ENCODE measurements at places on chromosomes 7 and 10.

DNA sequence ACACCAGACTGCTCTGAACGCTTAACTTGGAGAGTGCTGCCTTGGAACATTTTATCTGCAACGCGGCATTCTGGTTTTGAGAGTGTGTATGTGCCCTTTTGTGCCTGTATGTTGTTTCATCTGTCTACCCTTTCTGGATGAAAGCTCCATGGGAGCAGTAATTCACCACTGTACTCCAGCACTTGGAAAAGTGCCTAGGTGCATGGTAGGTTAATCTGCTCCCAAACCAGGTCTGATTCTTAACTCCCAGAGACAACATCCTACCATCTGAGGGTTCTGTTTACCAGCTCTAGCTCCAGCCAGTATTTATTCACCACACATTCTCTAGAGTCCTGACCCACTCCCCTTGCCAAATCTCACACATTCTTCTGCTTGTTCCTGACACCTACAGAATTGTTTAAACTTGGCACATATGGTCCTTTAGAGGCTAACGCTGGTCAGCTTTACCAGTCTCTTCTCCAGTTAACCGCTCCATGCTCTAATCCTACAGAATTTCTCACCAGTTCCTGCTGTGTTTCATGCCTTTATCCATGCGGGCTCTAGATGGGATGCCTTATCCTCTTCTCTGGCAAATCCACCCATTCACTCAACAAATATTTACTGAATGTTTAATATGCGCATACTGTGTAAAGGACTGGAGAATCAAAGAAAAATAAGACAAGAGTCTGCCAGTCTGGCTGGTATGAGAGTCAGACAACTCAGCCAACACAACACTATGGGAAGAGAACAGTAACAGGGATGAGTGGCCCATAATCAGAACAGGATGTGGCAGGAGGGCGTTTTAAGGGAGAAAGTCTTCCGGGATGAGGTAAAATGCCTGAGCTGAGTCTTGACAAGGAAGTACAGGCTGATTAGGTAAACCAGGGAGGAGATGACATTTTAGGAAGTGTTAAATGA lies 46.3 kb downstream of the MTPN start:
- DNase-seq: no peak

- DNase-seq: no peak
Observed at GRCh38 chr10:68135922-68136792, 26.9 kb downstream of the MYPN start.

GRCh38 chr7:157980774-157981173 lies 606.8 kb downstream of the PTPRN2 start:
- no peak for DNase-seq

- DNase-seq: peak; percentile 18
Observed at GRCh38 chr10:122225330-122225729, 45.8 kb upstream of the BTBD16 start.

GRCh38 chr10:99484626-99485581 lies 47.8 kb upstream of the NKX2-3 start:
- peak; percentile 39 for DNase-seq

GRCh38 chr7:157224627-157225026 lies 85.9 kb downstream of the UBE3C start:
- peak; percentile 60 for DNase-seq

- no peak for DNase-seq
Observed at GRCh38 chr10:34880817-34881216, 65.7 kb upstream of the PARD3 start.

- peak; percentile 79 for DNase-seq
Observed at GRCh38 chr10:118720685-118721538, 33.9 kb downstream of the CACUL1 start.

DNA sequence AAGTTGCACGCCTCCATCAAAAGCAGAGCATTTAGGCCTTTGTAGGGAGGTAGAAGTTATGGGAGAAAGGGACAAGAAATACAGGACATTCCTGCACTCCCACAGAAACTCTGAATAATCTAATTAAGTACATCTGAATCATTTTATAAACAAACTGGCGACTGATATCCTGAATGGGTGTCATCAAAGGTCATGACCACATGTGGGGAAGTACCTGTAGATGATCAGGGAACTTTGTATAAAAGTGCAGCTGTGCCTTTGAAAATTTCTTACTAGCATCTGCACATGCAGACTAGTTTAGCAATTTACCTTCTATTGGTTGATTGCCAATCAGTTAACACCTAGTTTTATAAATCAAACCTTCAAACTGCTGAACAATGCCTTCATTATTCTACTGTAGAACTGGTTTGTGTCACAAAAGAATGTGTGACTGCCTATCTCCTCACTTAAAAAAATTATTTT lies 17.1 kb downstream of the STEAP4 start:
- DNase-seq: no peak

DNA sequence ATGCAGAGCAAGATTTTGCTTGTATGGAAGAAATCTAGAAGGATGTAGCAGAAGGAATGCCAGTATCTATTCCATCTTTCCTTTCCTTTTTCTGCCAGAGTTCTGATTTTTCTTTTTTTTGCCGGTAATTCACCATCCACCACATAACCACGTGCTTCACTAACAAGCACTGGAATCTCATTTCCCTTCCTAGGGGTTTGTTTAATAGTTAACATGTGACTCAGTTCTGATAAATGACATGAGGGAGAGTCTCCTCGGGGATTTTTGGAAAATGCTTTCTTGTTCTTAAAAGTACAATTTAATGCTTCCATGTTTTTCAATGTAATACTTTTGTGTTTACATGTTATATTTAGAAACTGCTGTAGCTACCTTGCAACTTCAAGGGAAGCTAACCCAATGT lies 590.2 kb downstream of the SH2D4B start:
- no peak for DNase-seq

GRCh38 chr7:9781710-9782109 lies 1192.0 kb upstream of the PHF14 start:
- no peak for DNase-seq

- no peak for DNase-seq
Observed at GRCh38 chr10:99979066-99979685, 30.6 kb downstream of the DNMBP start.

- no peak for DNase-seq
Observed at GRCh38 chr10:24834869-24835268, 111.2 kb upstream of the ARHGAP21 start.

GRCh38 chr7:99355098-99355497 lies 19.4 kb upstream of the ARPC1B start:
- no peak for DNase-seq

DNA sequence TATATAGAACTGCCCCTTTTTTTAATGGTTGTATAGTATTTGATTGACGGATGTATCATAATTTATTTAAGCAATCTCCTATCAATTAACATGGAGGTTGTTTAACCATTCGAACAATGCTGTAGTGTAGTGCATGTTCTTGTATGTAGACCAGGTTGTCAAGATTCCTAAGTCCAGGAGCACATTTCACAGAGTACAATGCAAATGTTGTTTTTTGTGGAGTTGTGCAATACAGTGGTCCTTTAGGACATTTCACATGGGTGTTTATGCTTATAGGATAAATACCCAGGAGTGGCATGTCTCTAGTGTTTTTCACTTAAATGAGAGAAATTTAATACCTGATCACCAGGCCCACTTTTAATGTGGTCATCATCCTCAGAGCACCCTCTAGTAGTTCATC lies 8.1 kb downstream of the ASB4 start:
- no peak for DNase-seq

DNA sequence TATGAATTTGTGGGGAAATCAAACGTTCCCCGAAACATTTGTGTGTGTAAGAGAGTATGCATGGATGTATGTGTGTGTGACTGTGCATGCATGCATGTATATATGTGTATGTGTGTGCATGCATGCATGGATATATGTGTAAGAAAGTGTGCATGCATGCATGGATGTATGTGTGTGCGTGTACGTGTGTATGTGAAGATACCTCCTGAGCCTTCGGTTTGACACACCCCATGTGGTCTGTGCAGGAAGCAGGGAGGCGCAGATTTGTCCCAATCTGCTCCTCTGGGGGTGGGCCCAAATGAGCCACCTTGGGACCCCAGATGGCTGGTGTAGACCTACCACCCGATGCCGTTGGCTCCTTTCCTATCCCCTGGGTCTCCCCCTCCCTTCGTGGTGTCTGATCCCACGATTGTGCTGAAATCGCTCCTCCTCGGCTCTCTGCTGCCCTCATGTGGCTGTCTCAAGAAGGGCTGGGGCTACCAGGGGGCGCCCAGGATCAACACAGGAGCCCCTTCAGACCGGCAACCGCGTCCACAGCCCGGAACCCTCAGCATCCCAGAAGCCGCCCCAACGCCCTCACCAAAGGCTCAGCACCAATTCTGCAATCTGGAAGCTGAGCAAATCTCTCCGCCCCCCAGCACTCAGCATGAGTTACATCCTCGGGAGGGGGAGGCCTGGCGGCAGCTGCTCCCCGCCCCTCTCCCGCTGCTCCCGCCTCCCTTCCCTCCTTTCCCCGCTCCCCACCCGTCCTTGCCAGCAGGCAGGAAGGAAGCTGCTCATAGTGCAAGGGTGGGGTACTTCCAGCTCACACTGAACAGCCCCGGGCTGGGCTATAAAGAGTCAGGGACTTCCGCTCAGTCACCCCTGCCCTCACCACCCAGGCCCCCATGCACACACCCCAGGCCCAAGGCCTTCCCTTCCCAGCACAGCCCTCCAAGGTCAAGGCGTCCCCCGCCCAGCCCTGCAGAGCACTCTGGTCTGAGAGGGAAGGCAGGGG lies 2.3 kb upstream of the NOS3 start:
- DNase-seq: peak; percentile 79

GRCh38 chr10:3192856-3193635 lies 20.5 kb upstream of the PITRM1 start:
- DNase-seq: peak; percentile 75

- DNase-seq: no peak
Observed at GRCh38 chr10:34622945-34623344, 192.2 kb downstream of the PARD3 start.

GRCh38 chr10:7235376-7235775 lies 175.5 kb downstream of the SFMBT2 start:
- no peak for DNase-seq

DNA sequence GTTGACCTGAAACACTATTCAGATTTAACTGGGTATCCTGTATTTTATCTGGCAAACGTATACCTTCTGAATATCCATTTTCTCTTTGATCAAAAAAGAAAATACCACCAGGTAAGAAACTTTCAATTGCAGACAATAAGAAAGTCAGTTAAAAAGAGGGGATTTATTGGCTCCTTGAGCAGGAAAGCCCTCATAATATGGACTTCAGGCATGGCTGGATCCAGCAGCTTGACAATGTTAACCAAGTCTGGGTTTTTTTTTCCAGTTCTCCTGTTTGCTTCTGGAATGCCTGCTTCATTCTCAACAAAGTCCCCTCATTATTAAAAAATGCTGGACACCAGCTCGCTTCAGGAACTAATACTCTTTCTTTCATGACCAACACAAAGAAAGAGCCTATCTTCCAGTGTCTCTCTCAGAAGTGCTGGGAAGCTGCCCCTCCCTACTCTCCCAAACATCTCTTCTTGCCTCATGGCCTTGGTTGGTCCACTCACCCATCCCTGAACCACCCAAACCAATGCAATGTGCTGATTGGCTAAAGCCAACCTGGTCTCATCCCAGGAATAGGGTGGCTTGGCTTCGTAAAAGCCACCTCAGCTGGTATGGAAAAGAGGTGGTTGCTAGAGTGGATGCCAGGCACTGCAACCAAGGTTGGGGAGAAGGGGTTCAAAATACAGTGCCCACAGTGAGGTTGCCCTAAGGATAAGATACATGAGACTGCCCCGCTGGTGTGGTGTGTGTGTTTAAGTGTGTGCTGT lies 30.6 kb upstream of the WDFY4 start:
- DNase-seq: peak; percentile 13

DNA sequence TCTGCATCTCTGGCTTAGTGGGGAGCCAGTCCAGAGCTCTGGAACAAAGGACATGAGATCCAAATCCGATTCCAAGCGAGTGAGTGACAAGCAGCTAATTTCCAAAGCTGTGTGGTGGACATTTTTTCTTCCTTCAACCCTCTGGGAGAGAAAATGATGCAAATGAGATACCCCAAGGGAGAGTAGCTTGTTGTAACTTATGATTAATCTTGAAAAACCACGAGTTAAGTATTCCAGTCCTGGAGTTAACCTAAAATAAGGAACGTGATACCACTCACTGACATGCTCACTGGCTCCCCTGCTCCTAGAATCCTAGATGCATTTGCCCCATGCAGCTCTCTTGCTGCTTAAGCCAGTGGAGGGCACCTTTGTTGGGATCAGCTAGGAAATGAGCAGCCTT lies 116.0 kb upstream of the HABP2 start:
- DNase-seq: no peak

DNA sequence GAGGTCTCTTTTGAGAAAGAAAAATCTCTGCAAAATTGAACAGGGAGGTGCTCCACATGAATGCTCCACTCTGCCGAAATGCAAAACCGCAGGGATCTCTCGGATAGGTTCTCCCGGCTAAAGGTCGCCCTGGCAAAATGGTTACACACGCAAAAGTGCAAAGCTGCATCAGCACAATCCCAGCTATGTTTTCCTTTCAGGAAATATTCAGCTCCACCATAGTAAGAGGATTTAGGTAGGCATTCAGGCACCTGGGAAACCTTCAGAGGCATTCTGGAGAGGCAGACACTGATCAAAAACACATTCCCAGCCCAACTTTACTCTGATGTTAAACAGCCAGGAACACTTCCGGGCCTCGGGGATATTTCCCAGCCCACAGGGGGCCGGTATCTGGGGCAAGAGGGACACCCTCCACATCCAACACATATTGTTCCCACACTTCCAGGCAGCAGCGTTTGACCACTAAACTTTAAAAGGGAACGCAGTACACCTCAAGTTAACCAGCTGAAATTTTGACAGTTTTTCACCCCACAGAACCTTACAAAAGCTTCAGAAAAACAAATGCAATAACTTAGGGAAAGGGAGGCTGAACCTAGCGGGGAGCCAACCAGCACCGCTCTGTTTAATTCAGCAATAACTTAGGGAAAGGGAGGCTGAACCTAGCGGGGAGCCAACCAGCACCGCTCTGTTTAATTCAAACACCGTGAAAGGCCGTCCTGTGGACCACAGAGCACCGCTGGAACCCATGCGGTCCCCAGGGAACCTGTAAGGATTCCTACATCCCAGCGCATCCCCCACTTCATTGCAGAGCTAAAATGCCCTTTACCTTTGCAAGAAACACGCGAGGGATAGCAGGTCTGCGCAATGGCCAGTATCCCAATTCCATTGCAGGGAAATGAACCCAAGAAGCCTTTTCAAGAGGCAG lies 45.9 kb downstream of the TNS3 start:
- DNase-seq: no peak

- DNase-seq: no peak
Observed at GRCh38 chr7:43298617-43299016, 186.2 kb downstream of the HECW1 start.

GRCh38 chr10:8041284-8041991 lies 13.1 kb upstream of the GATA3 start:
- no peak for DNase-seq

GRCh38 chr7:22109761-22110160 lies 164.1 kb upstream of the CDCA7L start:
- DNase-seq: peak; percentile 46

DNA sequence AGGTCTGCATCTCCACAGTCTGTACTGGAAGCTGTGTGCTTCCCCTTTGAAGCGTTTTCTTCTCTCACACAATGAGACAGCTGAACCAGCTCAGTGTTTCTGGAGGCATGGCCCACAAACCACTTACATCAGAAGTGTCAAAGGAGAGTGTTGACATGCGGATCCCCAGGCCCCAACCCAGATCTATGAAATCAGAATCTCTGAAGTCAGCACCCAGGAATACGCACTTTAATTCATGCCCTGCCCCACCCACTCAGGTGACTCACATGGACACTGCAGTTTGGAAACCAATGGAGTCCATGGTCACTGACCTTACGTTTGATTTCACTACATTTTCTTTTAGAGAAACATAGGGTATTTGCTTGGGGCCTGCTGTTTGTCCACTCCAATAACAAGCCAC lies 19.0 kb downstream of the TLL2 start:
- no peak for DNase-seq

- no peak for DNase-seq
Observed at GRCh38 chr10:91349381-91349780, 60.8 kb upstream of the HECTD2 start.
